ENCODE measurements at places on chromosomes 5 and 9.

- no peak for DNase-seq
Observed at GRCh38 chr5:71629950-71630349, 42.8 kb downstream of the MCCC2 start.

DNA sequence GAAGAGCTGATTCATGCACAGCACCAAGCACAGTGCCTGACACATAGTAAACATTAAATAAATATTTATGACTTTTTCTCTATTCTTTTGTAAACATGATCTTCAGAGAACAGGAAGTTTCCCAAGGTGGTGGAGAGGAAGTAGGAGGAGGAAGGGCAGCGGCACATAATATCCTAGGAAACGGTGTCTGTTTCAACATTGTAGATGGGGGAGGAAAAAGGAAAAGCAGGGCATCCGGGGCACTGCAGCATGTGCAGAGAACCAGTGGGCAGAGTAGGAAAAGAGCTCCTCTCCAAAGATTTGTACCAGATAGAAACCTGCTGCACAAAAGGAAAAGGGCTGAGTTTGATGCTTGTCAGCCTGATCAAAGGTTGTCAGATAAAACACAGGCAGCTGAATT is 421.7 kb upstream of the ZNF462 start:
- no peak for DNase-seq

DNA sequence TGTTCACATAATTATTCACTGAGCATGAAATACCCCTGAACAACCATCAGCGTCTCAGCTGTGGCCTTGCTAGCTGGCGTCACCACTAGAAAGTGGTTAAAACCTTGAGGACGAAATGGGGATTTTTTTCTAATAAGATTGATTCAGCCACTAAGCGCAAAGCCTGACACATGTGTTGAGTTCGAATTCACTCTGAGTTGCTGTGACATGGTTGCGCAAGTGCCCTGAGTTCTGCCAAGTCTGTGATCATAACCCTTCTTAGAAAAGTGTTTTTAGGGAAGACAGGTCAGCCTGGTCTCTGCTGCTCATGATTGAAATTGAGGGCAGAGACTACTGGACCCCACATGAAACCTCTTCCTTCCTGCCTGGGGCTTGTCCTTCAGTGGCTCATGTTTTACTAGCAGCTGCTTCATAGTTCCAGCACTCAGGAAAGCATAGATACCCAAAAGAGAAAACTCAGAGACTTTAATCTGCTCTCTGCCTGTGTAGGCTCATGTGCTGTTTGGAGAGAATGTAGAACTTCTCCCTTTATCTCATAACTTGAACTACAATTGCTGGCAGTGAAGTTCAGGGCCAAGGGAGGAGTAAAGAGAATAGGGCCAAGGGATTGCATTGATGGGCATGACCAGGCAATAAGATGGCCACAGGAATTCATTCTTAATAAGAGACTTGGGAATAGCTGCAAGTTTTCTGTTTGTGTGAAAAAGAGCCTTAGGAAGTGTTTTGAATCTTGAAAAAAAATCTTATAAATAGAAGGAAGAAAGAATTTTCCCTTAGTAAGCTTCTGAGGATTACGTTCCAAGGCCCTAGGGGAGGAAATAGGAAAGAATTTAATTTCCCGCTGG is 66.8 kb upstream of the CXCL14 start:
- no peak for DNase-seq

DNA sequence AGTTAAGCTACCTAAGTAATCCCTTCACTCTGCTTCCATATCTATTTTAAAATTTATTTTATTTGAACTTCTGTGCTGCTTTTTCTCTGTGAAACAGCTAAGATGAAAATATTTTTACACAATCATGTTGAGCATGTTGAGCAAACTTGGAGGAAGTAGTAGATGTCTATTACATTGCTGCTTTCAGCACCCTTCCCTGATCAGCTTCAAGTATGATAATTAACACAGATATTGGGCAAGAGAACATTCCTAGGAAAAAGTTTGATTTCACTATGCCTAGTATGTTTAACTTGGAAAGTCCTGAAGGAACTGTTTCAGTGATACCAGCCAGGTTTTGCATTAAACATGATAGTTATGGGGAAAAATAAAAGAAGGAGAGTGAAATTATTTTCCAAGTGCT is 283.6 kb downstream of the ELAVL2 start:
- DNase-seq: peak; percentile 47

DNA sequence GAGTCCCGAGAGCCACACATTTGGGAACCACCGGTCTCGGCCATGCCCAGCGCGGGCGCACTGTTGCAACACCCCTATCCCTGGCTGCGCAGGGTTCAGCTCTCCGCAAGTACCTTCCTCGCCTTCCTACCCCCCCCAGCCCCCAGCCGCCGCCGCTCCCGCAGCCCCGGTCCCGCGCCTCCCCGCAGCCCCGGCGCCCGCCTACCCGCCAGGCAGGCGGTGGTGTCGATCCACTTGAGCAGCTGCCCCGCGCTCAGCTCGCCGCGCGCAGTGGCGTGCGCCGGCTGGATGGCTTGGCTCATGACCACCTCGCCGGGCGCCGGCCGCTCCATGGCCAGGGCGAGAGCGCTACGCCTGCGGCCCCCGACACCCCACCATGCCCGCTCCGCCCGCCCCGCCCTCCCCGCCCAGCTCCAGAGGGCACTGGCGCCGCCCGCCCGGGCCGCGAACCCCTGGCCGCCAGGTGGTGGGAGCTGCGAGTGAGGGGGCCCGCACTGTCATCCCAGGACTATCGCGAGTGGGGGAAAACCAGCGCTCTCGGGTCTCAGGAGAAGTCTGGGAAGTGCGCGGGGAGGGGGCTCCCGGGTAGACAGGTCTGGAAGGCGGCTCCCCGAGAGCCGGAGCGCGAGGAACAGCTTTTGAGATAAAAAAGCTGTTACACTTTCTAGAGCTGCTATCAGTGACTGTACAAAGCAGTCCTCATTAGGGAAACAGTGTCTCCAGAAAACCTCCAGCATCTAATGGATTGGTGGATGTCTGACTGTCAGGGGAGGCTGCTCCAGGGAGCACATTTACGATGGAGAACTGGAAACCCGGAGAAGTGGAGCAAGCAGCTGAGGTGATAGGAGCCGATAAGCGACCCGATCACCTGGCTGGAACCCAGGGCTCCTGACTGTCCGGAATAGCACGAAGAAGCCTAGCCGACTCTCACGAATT is at the start of gene ACOT12:
TSS of gene ACOT12 (minus strand) at position 352 of the 936 bp plus-strand sequence. CDS start at position 332, 20 bp downstream.
- DNase-seq: peak; percentile 4

DNA sequence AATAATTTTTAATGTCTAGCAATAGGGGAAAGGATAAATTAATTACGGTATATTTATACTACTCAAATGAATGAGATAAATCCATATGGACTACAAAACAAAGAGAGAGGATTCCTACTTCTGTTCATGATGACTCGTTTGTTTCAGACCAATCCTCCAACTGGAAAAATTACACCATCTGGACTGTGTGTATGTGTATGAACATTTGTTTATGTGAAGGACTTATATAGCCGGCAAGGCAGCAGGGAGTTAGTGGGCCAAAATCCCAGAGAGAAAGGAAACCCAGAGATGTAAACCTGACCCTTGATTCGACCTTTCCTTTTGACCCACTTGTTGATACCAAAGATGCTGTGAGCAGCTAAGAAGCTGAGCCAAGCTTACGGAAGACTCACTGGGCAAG is 20.1 kb downstream of the PDE6A start:
- no peak for DNase-seq

DNA sequence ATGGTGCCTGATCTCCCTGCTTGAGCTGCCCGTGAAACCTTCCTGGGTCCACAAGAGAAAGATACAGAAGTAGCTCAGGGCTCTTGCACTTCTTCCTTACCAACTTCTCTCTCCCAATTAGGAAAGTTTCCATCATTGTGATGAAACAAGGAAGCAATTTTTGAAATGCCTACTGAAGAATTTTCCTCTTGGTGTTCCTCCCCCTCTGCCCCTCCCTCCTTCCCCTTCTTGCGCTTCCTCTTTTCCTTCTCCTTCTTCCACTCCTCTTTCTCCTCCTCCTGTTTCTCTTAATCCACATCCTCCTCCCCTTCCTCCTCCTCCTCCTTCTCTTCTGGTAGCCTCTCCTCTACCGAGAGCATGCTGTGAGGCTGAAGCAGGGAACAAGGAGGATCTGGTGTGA is 36.3 kb upstream of the OTULINL start:
- no peak for DNase-seq

GRCh38 chr9:130359819-130360218 is 84.9 kb upstream of the ASS1 start:
- DNase-seq: peak; percentile 11

- no peak for DNase-seq
Observed at GRCh38 chr9:121246821-121247561, 21.0 kb upstream of the GSN start.

DNA sequence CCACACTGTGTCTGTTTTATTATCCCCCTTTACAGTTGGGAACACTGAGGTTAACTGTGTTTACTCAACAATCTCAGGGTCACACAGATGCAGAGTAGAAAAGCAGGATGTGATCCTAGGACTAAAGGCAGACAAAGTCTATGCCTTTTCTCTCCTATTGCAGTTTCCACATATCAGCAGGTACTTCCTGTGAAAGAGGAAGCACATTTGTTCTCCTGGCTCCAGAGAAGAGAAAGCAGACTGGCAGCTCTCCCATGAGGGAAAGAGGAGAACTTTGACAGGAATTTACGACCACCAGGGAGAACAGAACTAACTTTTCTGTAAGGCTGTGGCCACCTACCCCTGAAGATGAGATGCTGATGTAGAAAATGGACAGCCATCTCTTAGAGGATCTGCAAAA is 84.2 kb upstream of the TNC start:
- no peak for DNase-seq

GRCh38 chr5:73214306-73214705 is 41.3 kb downstream of the TMEM174 start:
- no peak for DNase-seq

DNA sequence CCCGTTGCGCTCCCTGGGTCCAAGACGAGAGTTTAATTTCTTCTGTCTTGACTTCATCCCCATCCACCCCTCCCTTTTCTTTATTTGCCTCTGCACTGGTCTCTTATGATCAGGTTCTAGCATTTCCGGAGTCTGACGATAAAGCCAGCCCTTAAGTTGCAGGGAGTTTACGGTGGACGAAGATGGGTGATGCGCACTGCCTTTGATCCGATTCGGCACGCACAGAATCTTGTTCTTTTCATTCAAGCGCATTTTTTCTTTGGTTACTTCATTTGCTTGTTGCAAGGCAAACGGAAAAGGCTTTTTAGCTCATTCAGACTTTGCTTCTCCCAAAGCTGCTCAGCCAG is 488 bp upstream of the MCTP1 start:
- no peak for DNase-seq

GRCh38 chr5:171888051-171888481 is 102.4 kb downstream of the SMIM23 start:
- peak; percentile 83 for DNase-seq

GRCh38 chr5:6393596-6394194 is 15.3 kb upstream of the MED10 start:
- no peak for DNase-seq

DNA sequence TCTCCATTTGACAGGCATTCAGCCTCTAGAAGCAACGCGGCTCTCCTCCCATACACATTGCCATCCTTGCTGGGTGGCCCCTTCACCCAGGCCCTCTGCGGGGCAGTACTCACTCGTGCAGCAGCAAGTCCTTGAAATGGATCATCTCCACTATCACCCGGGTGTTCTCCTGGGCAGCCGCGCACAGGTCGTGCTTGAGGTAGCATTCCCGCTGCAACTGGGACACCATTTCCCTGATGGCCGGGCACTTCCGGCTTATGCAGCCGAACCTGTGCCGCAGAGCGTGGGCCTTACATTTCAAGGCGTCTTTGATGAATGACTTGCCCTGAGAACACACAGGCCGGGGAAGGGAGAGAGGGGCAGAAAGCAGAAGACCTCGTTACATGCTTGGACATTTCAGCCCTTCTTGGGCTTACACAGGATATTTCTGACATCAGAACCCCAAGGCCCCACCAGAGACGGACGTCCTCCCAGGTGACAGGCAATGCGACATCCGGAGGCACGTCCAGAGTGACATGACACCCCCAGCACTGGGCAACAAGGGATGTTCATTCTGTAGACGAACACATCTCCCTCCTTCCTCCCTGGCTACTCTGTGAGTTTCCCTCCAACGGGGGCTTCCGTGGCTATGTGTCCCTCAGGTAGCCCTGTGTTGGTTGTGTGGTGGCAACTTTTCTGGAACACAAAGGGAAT is 5.0 kb downstream of the STC2 start:
- DNase-seq: no peak

GRCh38 chr9:130117816-130118632 is 54.2 kb upstream of the NCS1 start:
- DNase-seq: peak; percentile 88

DNA sequence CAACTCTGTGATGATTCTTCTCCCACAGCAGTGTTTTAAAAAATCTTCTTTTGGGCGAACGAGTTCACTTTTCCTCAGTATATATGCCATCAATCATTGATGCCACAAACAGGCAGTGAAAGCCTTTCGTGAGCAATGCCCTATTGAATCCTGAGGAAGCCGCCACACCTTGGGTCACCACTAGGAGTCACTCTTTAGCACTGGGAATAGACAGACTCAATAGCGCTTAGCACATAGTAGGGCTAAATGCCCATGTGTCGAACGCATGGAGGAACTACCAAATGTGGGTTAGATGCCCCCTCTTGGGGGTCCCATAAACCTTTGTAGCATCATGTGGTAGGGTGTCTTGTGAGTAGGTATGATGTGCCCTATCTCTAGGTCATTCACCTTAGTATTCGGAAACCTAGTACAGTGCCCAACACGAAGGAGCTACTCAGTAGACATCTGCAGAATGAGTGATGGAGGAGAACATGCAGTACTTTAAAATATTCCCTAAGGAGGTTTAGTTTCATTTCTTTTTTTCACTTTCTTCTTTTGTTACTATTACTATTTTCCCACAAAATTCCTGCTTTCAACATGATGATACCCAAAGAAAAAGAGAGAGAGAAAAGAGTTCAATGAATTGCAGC is 603.7 kb downstream of the BNC2 start:
- no peak for DNase-seq

DNA sequence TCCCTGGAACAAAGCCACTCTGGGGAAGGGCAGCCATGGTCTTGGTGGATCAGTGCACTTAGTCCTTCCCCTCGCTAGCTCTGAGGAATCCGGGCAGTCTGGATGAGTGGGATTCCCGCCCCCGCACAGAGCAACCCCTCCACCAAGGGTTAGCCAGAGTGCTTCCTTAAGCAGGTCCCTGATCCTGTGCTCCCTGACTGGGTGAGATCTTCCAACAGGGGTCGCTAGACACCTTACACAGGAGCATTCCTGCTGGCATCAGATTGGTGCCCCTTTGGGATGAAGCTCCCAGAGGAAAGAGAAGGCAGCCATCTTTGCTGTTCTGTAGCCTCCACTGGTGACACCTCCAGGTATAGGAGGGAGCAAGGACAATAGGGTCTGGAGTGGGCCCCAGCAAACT is 228.8 kb downstream of the AP3B1 start:
- peak; percentile 50 for DNase-seq

- no peak for DNase-seq
Observed at GRCh38 chr5:87127426-87127825, 140.3 kb upstream of the RASA1 start.

- no peak for DNase-seq
Observed at GRCh38 chr9:128026773-128027541, 40.2 kb downstream of the NAIF1 start.

- DNase-seq: peak; percentile 40
Observed at GRCh38 chr5:89847743-89848142, 561.8 kb downstream of the CETN3 start.
